ENCODE measurements at places on chromosomes 5 and 9. TPM values are rescaled to one million over a fixed set of nuclear protein-coding genes. Genes with fewer than 3 reads are reported as not detected.
A peak's percentile ranks its signal among the peaks of the same experiment; 100 is the strongest.

DNA sequence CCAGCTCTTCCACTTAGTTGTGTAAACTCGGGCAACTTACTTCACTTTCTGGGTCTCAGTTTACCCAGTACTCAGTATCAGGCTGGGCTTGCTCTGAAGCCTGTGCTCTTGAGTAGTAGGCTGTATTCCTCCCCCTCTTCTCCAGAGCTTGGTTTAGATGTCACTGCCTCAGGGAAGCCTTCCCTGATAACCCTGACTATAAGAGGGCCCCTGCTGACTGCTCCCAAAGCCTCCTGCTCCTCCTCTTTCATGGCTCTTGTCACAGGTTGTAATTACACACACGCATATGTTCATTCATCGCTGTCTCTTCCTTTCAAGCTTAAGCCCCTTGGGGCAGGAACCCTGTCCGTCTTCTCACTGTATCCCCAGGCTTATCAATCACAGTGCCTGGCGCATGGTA, 140.2 kb downstream of the RGS3 start:
- no peak overlapping the region for H3K4me3 ChIP-seq
- no peak for DNase-seq
- no peaks in the 10 kb centered on the region for H3K27me3 ChIP-seq
- peaks cover 33% of the 10 kb centered on the region for H3K4me1 ChIP-seq
- no peak overlapping the region for H3K27ac ChIP-seq

DNA sequence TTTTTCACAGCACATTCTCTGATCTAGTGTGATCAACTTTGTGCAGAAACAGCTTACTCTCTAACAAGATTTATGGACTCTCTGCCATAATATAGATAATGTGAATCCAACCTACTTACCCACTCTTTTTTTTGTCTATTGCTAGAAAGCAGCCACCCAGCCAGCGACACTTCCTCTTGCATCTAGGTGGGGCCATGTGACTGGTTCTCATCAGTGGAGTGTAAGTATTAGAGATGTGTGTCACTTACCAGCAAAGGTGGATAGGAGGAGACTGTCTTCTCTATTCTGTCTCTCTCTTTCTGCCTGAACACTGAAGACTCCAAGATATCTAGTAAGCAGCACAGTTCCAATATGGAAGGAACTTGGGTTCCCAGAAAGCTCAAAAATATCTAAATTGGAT, 174.8 kb downstream of the MCTP1 start:
- no peaks in the 10 kb centered on the region for H3K27me3 ChIP-seq
- H3K27ac ChIP-seq = no peak overlapping the region
- H3K4me1 ChIP-seq = no peaks in the 10 kb centered on the region
- H3K36me3 ChIP-seq = no peaks in the 10 kb centered on the region
- no peak for DNase-seq

SLC45A2 gene
- 0.31 TPM for total RNA-seq

DNA sequence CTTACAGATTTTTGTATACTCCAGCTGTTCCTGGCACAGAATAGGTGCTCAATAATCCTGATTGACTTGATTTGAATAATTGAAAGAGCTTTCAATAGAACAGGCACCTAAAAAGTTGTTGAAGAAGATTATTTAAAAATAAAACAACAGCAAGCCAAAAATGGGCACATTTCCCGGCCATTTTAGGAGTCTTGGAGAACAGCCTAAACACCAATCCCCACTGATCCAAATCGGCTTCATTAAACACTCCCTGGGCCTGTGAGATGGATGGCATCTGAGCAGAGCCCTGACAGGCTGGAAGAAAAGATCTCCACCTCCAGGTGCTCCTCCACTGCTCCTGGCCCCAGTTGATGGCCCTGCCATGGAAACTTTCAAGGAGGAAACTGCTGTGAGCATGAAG, 213.3 kb downstream of the MAN2A1 start:
- DNase-seq = no peak
- peaks cover 8% of the 10 kb centered on the region for H3K4me1 ChIP-seq
- H3K4me3 ChIP-seq = no peak overlapping the region
- no peak overlapping the region for H3K27ac ChIP-seq
- H3K36me3 ChIP-seq = no peaks in the 10 kb centered on the region
- H3K27me3 ChIP-seq = no peaks in the 10 kb centered on the region

MGAT1 gene
- 49.9 TPM for total RNA-seq

CD180 gene
- total RNA-seq = 0.24 TPM

DNA sequence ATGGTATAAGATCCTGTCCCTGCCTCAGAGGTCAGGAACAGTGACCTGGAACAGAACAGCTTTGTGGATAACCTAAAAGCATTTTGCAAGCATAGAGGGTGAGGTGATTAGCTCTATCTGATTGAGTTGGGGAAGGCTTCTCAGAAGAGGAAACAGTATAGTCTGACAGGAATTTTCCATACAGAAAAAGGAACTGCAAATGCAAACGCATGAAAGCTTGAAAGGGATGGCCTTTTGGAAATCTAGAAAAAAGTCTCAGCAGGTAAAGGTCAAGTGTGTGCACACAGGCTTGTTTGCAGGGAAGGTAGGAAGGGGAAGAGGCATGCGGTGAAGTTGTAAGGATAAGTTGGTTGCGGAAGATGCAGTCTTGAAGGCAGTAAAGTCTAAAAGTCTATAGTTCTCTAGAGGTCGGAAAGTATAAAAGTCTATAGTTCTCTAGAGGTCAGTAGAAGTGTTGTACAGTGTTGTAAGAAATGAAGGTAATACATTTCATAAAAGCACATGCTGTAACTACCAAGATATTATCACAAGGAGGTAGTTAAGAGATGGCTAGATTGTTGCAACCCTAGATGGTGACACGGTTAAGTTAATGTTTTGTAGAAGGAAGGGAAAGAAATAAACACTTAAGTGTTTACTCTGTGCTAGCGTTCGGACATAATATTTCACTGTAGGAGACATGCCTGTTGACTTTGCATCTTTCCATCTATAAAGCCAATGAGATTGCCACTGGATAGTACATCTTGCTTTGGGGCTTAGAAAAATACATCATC, 16.7 kb upstream of the HSPB3 start:
- no peak overlapping the region for H3K27ac ChIP-seq
- peaks cover 3% of the 10 kb centered on the region for H3K4me1 ChIP-seq
- no peak for DNase-seq
- H3K36me3 ChIP-seq = no peaks in the 10 kb centered on the region
- no peaks in the 10 kb centered on the region for H3K27me3 ChIP-seq

DNA sequence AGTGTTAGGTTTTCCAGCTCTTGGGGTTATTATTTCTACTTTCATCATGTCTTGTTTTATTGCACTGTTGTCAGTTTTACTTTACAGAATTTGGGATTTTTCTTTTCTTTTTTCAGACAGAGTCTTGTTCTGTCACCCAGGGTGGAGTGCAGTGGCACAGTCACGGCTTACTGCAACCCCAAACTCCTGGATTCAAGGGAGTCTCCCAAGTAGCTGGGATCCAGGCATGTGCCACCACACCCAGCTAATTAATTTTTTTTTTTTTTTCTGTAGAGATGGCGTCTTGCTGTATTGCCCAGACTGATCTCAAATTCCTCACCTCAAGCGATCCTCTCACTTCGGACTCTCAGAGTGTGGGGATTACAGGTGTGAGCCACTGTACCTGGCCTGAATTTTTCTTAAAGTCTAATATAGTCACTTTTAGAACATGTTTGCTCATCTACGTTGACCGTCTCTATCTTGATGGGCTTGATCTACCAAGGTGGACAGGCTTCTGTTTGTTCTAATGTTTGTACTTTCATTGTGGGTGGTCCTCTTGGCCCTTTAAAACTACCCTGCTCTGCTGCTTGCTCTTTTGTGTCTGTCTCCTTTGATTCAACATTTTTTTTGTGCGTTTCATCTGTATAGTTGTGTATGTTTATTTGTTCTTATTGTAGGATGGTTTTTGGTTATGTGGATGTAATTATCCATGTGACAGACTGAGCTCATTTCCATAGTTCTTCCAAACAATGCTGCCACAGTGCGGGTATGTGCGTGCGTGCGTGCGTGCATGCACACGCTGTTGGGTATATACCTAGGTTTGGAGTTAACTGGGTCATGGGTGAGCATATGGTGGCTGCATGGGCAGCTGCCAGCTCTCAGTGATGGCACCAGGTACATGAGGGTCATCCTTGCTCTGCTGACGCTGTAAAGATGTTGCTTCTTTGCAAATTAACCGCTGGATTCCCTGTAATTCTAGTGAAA, 18.1 kb downstream of the PRRC2B start:
- H3K36me3 ChIP-seq = peaks cover 2% of the 10 kb centered on the region
- H3K4me3 ChIP-seq = no peak overlapping the region
- peaks cover 27% of the 10 kb centered on the region for H3K4me1 ChIP-seq
- no peak for DNase-seq
- H3K27me3 ChIP-seq = no peaks in the 10 kb centered on the region
- no peak overlapping the region for H3K27ac ChIP-seq

LRRC26 gene
- total RNA-seq = not detected

GRCh38 chr9:74496819-74497747, at the start of gene RORB:
Gene RORB (plus strand): TSS chr9:74497335. CDS start chr9:74497977, 642 bp downstream.
- peak; percentile 60 for DNase-seq
- no peaks in the 10 kb centered on the region for H3K36me3 ChIP-seq
- peaks cover 76% of the 10 kb centered on the region for H3K27me3 ChIP-seq
- H3K4me3 ChIP-seq = peak within 1 kb of the TSS; percentile 40

GRCh38 chr9:89929673-89930480, 325.1 kb downstream of the GADD45G start:
- DNase-seq = peak; percentile 62
- no peaks in the 10 kb centered on the region for H3K4me1 ChIP-seq
- no peaks in the 10 kb centered on the region for H3K36me3 ChIP-seq
- no peak overlapping the region for H3K4me3 ChIP-seq

- H3K4me1 ChIP-seq = no peaks in the 10 kb centered on the region
- H3K4me3 ChIP-seq = no peak overlapping the region
- no peak overlapping the region for H3K27ac ChIP-seq
- no peaks in the 10 kb centered on the region for H3K27me3 ChIP-seq
- DNase-seq = no peak
- peaks cover 39% of the 10 kb centered on the region for H3K36me3 ChIP-seq
Observed at GRCh38 chr5:5456858-5457257, 34.4 kb downstream of the ICE1 start.

HSD17B3 gene
- not detected for total RNA-seq

DNA sequence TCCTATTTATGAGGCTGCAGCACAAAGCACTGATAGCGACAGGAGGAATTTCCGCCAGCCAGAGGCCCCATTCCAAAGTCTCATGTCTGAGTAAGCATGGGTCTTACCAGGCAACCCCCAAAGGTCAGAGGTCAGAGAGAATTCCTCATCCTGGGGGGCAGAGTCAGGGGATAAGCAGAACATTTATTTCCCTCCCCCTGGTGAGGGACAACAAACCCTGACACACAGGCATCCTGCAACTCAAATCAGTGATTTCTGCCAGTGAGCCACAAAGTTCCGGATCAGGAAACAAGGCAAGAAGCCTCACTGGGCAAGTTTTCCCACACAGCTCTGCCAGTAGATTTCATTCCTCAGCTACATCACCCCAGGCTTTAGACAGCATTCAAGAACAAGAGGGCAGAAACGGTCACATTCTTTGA, 37.0 kb downstream of the ADAMTS12 start:
- no peaks in the 10 kb centered on the region for H3K36me3 ChIP-seq
- H3K27me3 ChIP-seq = no peaks in the 10 kb centered on the region
- no peak overlapping the region for H3K27ac ChIP-seq
- H3K4me3 ChIP-seq = no peak overlapping the region

ADGRV1 gene
- 4.0 TPM for total RNA-seq

DNA sequence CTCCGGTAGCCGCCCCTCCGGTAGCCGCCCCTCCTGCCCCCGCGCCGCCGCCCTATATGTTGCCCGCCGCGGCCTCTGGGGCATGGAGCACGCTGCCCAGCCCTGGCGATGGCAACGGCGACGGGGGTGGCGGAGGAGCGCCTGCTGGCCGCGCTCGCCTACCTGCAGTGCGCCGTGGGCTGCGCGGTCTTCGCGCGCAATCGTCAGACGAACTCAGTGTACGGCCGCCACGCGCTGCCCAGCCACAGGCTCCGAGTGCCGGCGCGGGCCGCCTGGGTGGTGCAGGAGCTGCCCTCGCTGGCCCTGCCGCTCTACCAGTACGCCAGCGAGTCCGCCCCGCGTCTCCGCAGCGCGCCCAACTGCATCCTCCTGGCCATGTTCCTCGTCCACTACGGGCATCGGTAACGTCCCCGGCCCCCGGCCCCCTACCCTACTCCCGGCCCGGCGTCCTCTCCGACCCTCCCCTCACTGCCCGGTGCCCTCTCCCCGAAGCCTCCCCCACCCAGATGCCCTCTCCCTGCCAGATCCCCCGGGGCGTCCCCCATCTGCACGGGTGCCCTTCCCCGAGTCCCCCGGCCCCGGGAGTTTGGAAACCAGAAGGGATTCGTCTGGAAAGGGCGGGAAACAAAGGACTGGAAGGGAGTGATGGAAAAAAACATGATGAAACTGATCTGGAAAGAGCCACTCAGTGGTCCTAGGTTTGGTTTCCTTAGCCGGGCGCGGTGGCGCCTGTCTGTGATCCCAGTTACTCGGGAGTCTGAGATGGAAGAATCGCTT, 417 bp downstream of the SRD5A1 start:
- peak overlapping the region; percentile 99 for H3K4me3 ChIP-seq
- H3K36me3 ChIP-seq = peaks cover 22% of the 10 kb centered on the region
- peak overlapping the region; percentile 100 for H3K27ac ChIP-seq
- no peaks in the 10 kb centered on the region for H3K27me3 ChIP-seq
- peaks cover 7% of the 10 kb centered on the region for H3K4me1 ChIP-seq
- peak; percentile 51 for DNase-seq

- H3K4me1 ChIP-seq = peaks cover 64% of the 10 kb centered on the region
- H3K4me3 ChIP-seq = no peak overlapping the region
- no peaks in the 10 kb centered on the region for H3K36me3 ChIP-seq
- H3K27me3 ChIP-seq = no peaks in the 10 kb centered on the region
- peak overlapping the region; percentile 67 for H3K27ac ChIP-seq
- peak; percentile 66 for DNase-seq
Observed at GRCh38 chr9:113621309-113621791, 157.8 kb downstream of the RGS3 start.

FSTL4 gene
- 0.86 TPM for total RNA-seq

PCDHGC5 gene
- 3.4 TPM for total RNA-seq

GRCh38 chr5:124463851-124464250, 282.6 kb downstream of the ZNF608 start:
- H3K4me1 ChIP-seq = no peaks in the 10 kb centered on the region
- no peaks in the 10 kb centered on the region for H3K27me3 ChIP-seq
- H3K4me3 ChIP-seq = no peak overlapping the region
- no peaks in the 10 kb centered on the region for H3K36me3 ChIP-seq
- DNase-seq = no peak

DNA sequence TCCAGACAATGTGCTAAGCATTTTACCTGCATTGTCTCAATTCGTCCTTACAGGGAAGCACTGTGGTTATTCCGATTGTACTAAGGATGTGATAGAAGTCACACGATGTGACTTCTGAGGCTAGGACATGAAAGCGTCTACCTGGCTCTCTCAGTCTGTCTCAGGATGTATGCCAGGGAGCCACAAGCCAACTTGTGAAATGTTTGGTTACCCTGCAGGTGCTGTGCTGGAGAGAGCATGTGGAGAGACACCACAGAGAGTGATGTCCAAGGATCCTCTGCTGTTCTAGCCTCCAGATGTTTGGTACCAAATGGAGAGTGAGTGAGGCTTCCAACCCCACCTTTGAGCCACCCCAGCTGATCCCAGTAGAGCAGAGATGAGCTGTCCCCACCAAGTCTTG, 120.1 kb upstream of the IL12B start:
- H3K27me3 ChIP-seq = no peaks in the 10 kb centered on the region
- no peak for DNase-seq
- H3K27ac ChIP-seq = no peak overlapping the region
- no peaks in the 10 kb centered on the region for H3K36me3 ChIP-seq
- no peak overlapping the region for H3K4me3 ChIP-seq
- no peaks in the 10 kb centered on the region for H3K4me1 ChIP-seq

- no peaks in the 10 kb centered on the region for H3K36me3 ChIP-seq
- H3K27ac ChIP-seq = no peak overlapping the region
- H3K27me3 ChIP-seq = no peaks in the 10 kb centered on the region
- no peaks in the 10 kb centered on the region for H3K4me1 ChIP-seq
- H3K4me3 ChIP-seq = no peak overlapping the region
Observed at GRCh38 chr5:95102080-95102479, 182.8 kb downstream of the MCTP1 start.

Measured in A673 (cell line).